ENCODE measurements at places on chromosomes 5 and 9.

DNA sequence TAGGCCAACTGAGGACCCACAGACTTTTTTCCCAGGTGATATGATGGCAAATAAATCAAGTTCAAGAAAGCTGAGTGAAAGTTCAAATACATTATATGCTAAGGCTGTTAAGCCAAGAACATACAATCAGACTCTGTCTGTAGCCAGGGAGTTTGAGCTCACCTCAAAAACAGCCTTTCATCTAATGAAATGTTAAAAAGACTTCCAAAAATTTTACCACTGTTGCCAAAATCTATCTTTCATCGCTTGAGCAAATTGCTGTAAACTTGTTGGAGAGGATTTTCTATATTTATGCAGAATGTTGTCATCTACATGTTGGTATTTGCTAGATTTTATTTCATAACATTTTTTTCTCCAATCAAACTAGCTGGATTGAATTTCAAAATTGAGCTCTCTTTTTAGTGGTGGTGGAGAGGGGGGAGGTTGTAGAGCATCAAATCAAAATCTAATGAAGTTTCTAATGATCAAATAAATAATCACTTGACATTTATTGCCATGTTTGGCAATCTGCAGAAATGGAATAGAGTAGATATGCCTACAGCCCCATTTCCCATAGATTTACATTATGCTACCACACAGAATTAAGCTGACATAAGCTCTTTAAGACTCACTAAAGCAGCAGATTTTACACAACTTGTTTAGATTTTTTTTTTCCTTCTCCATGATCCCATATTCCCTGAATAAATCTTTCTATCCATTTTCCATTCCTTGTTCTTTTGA, 828.9 kb upstream of the ZNF608 start:
- no peak overlapping the region for H3K4me3 ChIP-seq
- no peak overlapping the region for H3K27ac ChIP-seq
- no peak for DNase-seq

- H3K4me1 ChIP-seq: no peaks in the 10 kb centered on the region
- H3K27ac ChIP-seq: no peak overlapping the region
- no peaks in the 10 kb centered on the region for H3K36me3 ChIP-seq
- H3K4me3 ChIP-seq: no peak overlapping the region
- H3K27me3 ChIP-seq: no peaks in the 10 kb centered on the region
These were observed 107.2 kb downstream of the ZFAND5 start for GRCh38 chr9:72257814-72258213.

DNA sequence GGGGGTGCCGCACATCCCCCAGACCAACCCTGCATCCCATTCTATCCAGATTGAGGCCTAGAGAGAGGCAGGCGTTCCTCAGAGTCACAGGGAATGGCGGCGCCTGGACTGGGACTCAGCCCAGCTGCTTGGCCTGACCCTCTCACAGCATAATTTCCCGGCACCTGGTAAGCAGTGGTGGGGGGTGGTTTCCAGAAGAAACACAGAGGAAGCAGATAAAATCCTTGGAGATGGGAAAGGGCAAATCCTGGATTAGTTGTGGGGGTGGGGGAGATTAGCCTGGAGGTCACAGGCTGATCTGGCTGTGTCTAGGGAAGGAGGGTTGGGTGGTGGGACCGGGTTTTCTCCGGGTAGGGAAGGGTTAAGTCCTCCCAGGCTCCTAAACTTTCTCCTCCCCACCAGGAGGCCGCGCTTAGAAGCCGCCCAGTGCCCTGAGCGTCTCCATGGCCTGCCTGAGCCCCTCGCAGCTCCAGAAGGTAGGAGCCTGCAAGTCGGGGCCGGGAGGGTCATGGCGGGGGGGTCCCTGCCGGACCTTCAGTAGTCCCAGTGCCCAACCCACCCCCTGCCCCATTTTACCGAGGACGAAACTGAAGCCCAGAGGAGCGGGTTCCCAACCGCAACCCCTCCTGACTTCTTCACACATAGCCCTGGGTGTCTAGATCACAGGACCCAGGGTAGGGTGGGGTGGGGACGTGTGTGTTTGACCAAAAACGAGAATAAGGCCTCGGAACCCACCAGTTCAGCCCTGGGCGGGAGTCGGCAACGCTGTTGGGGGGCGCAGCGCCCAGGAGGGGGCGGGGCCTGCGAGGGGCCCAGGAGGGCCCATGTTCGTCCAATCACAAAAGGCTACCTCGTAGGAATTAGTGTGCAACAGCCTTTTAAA, 1.3 kb downstream of the PHYHD1 start:
- H3K36me3 ChIP-seq: peaks cover 18% of the 10 kb centered on the region
- no peak overlapping the region for H3K4me3 ChIP-seq
- H3K4me1 ChIP-seq: no peaks in the 10 kb centered on the region
- no peak for DNase-seq
- no peaks in the 10 kb centered on the region for H3K27me3 ChIP-seq

DNA sequence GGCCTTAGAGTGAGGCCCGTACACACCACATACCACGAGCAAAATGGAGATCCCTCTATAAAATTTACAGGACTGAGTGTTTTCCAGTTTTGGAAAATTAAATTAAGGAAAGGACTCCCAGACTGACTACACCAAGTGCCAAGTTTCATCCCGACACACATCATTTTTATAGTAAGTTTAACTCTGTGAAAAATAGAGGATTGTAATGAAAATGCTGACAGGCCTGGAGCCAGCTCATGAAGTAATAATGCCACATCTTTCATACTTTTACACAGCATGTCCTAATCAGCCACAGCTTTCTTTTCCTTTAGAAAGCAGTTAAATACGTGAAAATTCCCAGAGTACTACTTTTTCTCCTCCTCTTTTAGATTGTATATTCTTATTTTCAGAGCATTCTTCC, 169.2 kb downstream of the SAXO1 start:
- no peaks in the 10 kb centered on the region for H3K27me3 ChIP-seq
- H3K36me3 ChIP-seq: no peaks in the 10 kb centered on the region
- no peak for DNase-seq
- H3K27ac ChIP-seq: no peak overlapping the region

- H3K27me3 ChIP-seq: no peaks in the 10 kb centered on the region
- H3K27ac ChIP-seq: no peak overlapping the region
- no peaks in the 10 kb centered on the region for H3K4me1 ChIP-seq
- no peak for DNase-seq
- no peak overlapping the region for H3K4me3 ChIP-seq
These were observed 90.4 kb upstream of the MVB12B start for GRCh38 chr9:126236273-126236672.

- DNase-seq: no peak
- no peak overlapping the region for H3K4me3 ChIP-seq
- H3K36me3 ChIP-seq: peaks cover 82% of the 10 kb centered on the region
- peak overlapping the region; percentile 32 for H3K27ac ChIP-seq
- no peaks in the 10 kb centered on the region for H3K27me3 ChIP-seq
These were observed 7.5 kb upstream of the TOR2A start for GRCh38 chr9:127742435-127743088.

DNA sequence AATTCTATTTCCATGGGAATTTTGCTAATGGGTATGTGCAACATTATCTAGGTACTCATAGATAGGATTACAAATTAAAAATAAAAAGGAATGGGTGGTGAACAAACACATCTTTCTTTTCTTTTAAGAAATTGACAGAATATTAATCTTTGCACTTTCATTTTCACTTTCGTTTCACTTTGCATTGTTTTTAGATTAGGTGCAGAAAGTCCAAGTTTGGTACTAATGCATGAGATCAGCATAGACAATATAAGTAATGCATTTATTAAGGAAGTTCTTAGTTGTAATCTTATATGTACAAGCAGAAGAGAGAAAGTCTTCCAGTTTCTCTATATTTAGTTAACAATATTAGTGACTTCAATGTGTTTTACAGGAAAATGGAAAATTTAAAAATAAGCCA, 196.5 kb downstream of the COMMD10 start:
- no peaks in the 10 kb centered on the region for H3K4me1 ChIP-seq
- H3K4me3 ChIP-seq: no peak overlapping the region
- no peak overlapping the region for H3K27ac ChIP-seq
- DNase-seq: no peak

- H3K36me3 ChIP-seq: no peaks in the 10 kb centered on the region
- H3K27ac ChIP-seq: no peak overlapping the region
These were observed 226.6 kb upstream of the SLC24A2 start for GRCh38 chr9:20015427-20015931.

DNA sequence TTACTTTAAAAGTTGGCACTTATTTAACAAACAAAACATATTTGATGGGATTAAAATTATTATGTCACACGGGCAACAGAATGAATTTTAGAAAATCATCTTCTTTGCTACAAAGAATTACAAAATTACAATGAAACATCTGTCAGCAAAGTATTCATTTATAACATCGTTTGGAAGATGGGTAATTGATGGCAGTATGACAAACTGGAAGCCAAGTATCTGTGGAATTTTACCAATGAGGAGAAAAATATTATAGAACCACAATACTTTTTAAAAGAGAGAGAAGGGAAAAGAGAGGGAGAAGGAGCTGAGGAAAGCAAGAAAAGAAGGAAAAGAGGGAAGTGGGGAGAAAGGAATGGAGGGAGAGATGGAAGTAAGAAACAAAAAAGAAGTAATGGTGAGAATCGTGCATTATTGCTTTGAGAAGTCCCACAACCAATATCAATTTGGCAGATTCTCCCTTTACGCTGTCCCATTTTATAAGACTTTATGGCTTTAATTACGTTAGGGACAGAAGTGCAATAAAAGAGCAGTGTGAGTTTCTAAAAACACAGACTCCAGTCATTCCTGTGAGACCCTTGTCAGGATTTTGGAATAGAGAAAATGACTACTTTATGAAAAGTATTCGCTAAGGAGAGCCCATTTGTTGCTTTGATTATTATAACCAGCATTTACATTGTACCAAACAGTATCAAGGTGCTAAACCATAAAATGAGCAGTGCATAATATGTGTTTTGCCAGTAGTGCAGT, 76.7 kb downstream of the LURAP1L start:
- DNase-seq: no peak
- H3K4me1 ChIP-seq: no peaks in the 10 kb centered on the region
- no peak overlapping the region for H3K27ac ChIP-seq
- H3K27me3 ChIP-seq: no peaks in the 10 kb centered on the region
- no peak overlapping the region for H3K4me3 ChIP-seq

DNA sequence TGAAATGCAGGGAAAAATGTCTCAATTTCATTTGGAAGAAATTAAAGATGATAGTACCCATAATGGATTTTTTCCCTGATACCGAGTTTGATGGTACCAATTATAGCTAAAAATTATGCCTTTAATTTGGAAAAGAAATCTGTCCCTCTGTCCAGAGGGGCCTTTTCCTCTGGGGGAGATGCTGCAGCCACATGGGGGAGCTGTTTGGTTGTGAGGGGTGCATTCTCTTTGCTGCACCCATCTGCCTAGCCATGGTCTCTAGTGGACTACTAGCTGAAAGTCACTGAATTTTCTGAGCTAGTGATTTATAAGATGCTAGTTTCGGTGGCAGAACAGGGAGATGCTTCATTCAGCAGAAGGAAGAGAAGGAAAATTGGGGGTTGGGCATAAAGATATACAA, 9.6 kb downstream of the SEC61B start:
- no peak overlapping the region for H3K4me3 ChIP-seq
- DNase-seq: no peak
- H3K4me1 ChIP-seq: no peaks in the 10 kb centered on the region
- H3K27ac ChIP-seq: no peak overlapping the region
- H3K36me3 ChIP-seq: peaks cover 44% of the 10 kb centered on the region
- H3K27me3 ChIP-seq: no peaks in the 10 kb centered on the region

DNA sequence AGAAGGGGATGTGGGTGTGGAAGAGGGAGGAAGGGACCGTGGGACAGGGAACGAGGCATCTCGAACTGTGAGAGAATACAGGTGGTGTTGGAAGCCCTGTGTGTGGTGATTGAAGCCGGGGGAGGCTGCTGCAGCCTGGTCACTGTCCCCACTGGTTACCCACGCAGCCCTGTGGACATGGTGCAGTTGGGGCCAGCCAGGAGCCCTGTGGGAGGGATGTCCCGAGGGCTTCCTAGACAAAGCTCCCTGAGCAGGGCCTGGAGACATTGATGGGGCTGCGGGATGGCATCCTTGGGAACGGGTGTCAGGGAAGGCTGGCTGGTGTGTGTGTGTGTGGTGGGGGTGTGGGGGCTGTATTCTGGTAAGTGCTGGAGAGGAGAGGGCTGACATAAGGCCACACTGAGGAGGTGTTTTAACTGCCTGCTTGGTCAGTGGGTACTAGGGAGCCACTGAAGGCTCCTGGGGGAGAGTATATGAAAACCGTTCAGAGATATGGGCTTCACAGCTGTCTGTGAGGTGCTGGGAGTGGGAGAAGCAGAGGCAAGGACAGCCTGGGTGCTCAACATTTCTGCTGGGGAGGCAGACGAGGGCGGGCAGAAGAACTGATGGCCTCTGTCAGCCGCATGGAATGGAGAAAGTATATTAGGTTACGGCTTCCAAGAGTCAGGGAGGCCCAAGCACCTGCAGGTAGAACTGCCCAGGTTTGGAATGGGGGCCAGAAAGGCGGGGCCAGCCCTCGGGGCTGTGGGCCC, 20.0 kb downstream of the WNK2 start:
- DNase-seq: no peak
- H3K4me1 ChIP-seq: no peaks in the 10 kb centered on the region
- H3K27me3 ChIP-seq: no peaks in the 10 kb centered on the region
- no peak overlapping the region for H3K4me3 ChIP-seq
- H3K27ac ChIP-seq: no peak overlapping the region

DNA sequence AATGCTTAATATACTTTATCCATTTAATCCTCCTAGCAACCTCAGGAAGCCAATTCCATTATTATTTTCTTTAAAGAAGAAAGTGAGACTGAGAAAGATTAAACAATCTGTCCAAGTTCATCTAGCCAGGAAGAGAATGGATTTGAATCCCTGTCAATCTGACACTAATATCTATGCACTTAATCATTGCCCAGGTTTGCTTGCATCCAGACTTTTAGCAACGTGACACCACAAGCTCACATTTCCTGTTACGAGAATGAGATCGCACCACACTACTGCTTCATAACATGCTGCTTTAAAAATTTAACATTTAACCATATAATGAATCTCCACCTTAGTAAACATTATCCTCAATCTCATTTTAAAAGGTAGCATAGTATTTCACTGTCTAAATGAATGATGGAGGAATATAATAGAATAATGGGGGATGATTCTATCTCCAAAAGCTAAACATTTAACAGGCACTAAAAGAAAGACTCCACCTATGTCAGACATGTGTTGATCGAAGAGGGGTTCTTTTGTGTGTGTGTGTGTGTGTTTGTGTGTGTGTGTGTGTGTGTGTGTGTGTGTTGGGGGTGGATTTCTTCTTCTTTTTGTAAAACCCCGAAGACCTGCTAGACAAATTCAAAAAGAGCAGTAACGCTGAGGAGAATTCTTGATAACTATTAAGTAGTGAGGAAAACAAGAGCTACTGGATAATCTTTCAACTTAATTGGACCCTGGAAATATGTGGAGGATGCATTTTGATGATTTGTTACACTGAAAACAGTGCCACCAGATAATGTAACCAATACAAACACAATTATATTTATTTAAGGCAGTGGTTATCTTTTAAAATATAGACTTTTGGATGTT, 138.7 kb upstream of the NR3C1 start:
- no peaks in the 10 kb centered on the region for H3K4me1 ChIP-seq
- H3K27ac ChIP-seq: no peak overlapping the region
- H3K4me3 ChIP-seq: no peak overlapping the region
- no peak for DNase-seq

- no peak for DNase-seq
- no peaks in the 10 kb centered on the region for H3K36me3 ChIP-seq
- H3K4me1 ChIP-seq: no peaks in the 10 kb centered on the region
- H3K27me3 ChIP-seq: no peaks in the 10 kb centered on the region
- H3K4me3 ChIP-seq: no peak overlapping the region
These were observed 81.6 kb upstream of the IFNK start for GRCh38 chr9:27442464-27442863.

Measured in effector memory CD4-positive, alpha-beta T cell (primary cell).